ENCODE measurements at places on chromosomes 4 and X. TPM values are rescaled to one million over a fixed set of nuclear protein-coding genes. Genes with fewer than 3 reads are reported as not detected.

DNA sequence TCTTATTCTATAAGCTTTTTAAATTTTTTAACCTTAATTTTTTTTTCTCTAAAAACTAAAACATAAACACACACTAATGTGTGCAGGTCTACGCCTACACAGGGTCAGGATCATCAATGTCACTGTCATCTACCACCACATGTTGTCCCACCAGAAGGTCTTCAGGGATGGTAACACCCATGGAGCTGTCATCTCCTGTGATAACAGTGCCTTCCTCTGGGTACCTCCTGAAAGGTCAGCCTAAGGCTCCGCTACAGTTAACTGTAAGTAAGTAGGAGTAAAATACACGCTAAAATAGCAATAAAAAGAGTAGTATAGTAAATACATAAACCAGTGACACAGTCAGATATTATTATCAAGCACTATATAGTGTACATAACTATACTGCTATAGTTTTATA is 45.9 kb upstream of the GPRIN3 start:
- DNase-seq, result no peak

DNA sequence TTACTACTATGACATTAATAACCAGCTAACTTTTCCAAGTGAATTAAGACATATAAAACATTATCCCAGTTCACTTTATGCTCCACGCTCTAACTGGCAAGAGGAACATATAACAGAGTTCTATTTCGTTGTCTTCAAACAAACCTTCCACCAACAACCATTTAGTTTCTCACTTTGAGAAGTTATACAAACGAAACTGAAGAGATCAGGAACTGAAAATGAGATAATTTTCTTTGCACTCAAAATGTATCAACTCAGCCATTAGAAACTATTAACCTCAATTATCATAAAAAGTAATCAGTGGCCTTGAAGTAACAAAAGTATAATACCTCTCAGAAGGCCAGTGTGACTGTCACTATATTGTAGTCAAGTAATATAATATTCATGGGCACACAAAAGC is 70.1 kb downstream of the CHM start:
- DNase-seq, result no peak

- DNase-seq, result peak; percentile 49
These were observed 6.5 kb downstream of the NKX3-2 start for GRCh38 chr4:13537832-13538177.

GRCh38 chr4:120720354-120720934 is 202.1 kb downstream of the PRDM5 start:
- no peak for DNase-seq

DNA sequence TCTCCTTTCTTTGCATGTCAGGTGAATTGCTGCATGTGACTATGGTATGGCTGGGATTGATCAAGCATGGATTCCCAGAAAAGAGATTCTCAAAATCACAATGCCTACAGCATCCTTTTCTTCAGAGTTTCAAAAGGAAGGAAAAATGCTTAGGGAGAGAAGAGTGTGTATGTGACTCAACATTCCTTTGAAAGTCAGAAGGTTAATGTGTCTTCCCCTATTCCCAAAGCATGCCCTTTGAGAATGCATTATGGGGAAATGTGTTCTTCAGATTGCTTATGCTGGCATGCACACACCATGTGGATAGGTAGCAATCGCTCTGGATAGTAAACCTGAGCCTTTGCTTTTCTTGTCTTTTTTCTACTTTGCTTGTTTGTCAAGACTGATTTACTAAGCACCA is 78.5 kb downstream of the ELOVL6 start:
- DNase-seq, result no peak

DNA sequence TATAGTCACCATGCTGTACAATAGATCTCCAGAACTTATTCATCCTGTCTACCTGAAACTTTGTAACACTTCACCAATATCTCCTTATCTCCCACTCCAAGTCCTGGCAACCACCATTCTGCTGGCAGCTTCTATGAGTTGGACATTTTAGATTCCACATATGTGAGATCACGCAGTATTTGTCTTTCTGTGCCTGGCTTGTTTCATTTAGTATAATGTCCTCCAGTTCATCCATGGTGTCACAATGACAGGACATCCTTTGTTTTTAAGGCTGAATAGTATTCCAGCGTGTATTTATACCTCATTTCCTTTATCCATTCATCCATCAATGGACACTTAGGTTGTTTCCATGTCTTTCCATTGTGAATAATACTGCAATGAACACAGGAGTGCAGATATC is 198.7 kb downstream of the QDPR start:
- DNase-seq, result no peak

- no peak for DNase-seq
These were observed 2.7 kb downstream of the TMEM165 start for GRCh38 chr4:55398461-55398860.

The JAKMIP1 gene
- 10.4 TPM for total RNA-seq
